CD4-positive, alpha-beta T cell treated with Interleukin-1 beta for 1 hour (primary cell): ENCODE measurements at places on chromosomes 6 and 20.

DNA sequence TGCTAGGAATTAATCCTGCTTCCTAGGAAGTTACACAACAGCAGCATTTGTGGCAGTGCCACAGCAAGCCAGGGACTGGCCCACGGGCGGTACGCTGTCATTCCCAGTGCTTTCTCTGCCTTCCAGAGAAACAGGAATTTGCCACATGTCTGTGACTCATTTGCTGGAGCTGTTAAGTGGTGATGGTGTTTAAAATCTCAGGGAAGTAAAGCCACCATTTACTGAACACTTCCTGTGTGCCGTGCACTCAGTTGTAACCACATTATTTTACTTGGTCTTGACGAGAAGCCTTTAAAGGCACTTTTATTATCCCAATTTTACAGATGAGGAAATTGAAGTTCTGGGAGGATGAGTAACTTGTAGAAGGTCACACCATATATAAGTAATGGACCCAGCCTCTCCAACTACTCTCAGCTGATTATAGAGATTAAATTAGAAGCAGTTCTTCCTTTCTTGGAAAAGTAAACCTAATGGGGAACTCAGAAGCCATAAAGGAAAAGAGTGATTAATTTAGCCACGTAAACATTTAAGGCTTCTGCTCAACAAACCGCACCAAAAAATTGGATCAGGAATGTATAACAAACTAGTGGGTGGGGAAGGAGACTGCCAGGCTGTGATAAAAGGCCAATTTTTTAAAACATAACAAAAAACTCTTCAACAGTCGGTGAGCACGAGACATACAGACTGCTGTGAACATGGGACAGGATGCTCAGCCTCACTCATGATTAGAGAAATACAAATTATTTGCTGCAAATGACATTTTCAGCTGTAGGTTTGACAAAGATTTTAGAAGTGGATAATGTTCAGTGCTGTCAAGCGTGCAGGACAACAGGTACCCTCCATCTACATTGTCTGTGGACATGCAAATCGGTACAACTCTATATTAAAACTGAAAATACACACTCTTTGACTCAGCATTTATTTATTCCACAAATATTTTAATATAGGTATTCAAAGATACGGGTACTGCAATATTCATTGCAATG lies 311.2 kb downstream of the NRN1 start:
- no peak for DNase-seq

GRCh38 chr6:160595838-160596832 lies 67.9 kb downstream of the LPA start:
- no peak for DNase-seq

- no peak for DNase-seq
Observed at GRCh38 chr20:19376451-19377229, 164.2 kb downstream of the SLC24A3 start.

- no peak for DNase-seq
Observed at GRCh38 chr6:105519954-105520353, 117.1 kb upstream of the PREP start.

DNA sequence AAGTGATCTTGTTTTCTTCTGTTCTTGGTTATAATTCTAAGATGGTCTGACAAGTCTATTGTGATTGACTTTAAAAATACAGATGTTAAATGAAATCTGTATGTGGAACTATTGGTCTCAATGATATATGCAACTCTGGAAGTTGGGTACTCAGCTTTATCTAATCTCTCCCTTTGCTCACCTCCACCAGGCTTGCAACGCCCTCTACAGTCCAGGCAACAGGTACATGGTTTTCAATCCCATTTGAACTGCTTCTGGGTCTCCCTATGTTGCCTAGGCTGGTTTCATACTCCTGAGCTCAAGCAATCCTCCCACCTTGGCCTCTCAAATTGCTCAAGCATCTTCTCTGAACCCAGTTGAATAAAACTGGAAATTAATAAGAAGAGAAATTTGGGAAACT lies 25.6 kb upstream of the HLA-DQB1 start:
- peak; percentile 82 for DNase-seq

GRCh38 chr6:127221201-127221600 lies 45.5 kb upstream of the RNF146 start:
- DNase-seq = no peak

- no peak for DNase-seq
Observed at GRCh38 chr6:6823568-6824224, 235.2 kb downstream of the LY86 start.

- peak; percentile 96 for DNase-seq
Observed at GRCh38 chr6:32175711-32176475, at the start of gene AGPAT1. TSS of gene AGPAT1 (minus strand) at chr6:32176084. CDS start at chr6:32171496, 4,588 bp downstream.

GRCh38 chr20:52494244-52494643 lies 302.7 kb upstream of the ZFP64 start:
- DNase-seq = peak; percentile 6

DNA sequence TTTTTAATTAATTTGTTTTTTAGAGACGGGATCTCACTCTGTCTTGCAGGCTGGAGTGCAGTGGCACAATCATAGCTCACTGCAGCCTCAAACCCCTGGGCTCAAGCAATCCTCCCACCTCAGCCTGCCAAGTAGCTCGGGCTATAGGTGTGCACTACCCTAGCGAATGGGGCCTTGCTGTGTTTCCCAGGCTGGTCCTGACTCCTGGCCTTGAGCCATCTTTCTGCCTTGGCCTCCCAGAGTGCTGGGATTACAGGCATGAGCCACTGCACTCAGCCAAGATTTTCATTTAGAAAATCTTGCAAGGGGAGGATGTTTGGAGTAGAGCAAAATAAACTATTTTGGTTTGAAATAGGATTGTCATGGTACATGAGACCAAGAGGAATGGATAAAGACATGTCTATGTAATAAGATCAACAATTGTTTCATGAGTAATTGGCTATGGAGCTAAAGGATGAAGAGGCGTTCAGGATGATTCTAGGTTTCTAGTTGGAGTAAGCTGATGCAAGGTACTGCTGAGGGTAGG lies 237.8 kb downstream of the UST start:
- no peak for DNase-seq

DNA sequence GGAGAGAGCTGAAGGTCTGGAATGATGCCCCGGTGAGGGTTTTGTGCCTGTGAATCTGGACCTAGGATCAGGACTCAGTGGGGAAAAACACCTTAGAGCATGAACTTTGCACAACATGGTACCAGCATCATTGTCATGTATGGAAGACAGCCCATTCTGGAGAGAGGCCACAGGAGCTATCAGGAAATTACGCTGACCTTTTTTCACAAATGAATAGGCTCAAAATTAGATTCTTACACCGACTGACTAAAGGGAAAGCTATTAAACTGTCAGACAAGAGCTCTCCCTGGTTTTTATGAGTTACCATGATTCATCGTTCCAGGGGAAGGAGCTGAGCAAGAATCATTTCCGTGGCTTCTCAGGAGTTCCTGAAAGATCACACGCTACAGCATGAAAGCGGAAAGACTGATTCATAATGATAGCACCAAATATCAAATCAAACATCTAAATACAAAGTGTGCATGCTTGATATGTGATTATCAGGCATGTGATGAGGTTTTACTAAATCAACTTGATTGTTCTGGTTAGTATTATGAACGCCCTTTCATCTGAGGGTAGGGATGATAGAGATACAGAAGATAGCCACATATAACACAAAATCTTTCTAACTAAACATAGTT lies 224.9 kb upstream of the SMLR1 start:
- DNase-seq = no peak

GRCh38 chr6:109091314-109092024 lies 3.2 kb downstream of the SESN1 start:
- no peak for DNase-seq

DNA sequence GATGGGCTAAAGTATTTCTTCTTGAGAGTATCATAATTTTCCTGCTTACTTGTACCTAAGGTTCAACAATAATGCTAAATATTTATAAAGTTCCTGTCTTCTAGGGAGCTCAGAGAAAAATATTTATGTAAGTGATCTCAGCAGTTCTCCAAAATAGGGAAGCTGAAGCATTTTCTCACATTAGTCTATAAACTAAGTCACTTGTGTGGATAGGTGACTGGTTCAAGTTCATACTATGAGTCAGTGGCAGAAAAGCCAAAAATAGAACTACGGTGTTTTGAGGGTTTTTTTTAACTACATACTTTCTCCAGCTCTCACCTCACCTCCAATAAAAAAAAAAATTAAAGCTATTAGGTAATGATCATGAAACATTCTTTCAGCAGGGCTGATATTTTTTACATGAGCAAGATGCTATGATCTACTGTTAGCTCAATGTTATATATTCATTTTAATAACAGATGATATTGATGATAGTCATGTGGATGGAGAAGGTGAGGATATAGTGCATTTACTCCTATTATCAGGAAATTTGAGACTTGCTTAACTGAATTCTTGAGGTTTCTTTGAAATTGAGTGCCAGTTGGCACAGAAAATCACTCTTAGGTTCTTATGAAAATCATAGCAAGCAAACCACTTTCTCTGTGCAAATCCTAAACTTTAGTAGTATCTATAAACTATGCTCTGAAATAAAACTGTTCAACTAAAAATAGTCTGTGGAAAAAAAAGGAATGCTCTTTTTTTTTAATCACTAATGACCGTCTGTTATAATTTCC lies 4.1 kb upstream of the MOXD1 start:
- no peak for DNase-seq

DNA sequence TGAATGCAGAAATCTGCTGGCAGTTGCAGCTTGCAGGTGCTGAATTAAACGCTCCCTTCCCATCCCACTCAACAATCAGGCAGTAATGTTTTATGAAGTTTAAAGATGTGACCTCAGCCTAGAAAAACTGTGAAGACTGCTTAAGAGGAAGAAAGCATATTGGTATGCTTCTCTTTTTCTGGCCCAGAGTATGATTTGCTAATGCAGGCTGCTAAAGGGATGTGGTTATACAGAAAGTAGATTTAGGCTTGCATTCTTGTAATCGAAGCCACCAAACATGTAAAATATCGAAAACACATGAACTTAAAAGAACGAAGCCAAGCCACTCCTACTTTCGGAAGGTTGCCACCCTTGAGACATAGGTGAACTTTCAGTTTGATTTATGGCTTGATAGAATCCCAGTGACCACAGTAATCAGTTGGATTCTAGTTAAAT lies 40.7 kb downstream of the MAP3K5 start:
- DNase-seq = no peak

DNA sequence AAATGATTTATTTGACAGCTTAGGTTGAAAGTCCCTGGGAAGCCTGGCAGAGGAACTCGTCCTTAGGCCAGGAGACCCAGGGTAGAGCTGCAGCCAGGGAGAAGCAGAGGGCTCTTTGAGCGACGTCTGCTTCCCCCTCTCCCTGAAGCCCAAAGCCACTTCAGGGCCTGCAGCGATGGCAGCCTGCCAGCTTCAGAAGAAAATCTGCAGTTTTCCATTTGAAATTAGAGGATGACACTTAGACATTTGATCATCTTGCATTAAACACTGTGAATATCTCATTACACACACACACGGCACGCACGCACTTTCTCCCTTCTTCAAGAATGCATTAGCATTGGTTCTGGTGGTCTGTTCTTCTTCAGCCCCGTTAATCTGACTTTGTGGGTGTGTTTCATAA lies 96.5 kb downstream of the PLEKHG1 start:
- no peak for DNase-seq

DNA sequence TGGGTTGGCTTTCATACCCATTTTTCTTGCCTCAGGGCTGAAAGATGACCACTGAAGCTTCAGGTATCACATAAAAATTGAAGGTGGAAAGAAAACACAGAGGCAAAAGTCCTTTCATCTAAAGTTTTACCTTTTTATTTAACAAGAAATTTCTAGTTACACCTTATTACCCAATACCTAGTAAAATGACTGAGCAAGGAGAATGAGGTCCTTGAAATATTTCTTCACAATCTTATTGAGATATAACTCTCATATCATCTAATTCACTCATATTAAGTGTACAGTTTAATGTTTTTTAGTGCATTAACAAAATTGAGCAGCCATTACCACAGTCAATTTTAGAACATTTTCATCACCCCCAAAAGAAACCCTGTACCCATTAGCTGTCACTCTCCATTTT lies 112.9 kb upstream of the ADTRP start:
- no peak for DNase-seq

DNA sequence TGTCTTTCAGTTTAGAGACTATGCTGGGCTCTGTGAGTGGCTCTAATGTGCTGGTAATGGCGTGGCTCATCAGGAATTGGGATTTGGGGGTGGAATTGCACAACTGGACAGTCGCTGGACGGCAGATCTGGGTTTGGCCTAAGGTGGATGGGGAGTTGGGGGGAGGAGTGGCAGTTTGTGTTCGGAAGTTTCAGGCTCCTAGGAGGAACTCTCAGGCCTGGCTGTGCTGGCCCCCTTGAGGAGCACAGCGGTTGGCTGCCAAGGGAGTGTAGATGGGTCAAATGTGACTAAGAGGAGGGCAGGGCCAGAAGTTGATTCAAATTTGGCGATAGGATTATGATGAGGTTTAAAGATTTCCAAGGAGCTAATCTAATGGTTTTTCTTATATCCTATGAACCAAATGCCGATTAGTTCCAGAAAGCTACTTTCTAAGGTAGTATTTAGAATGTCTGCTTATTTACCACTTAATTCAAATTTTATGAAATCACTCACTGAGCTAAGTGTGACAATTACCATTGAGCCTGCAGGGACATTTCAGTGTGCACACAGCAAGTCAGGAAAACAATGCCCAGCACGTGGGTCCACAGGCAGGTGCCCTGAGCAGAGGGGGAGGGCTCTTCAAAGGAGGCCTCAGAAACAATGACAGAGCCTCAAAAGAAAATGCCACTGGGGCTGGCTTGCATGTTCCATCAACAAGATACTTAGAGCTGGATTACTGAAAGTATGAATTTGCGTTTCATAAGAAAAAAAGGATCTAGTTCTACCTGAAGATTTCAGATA lies 111.0 kb downstream of the GJA10 start:
- no peak for DNase-seq

DNA sequence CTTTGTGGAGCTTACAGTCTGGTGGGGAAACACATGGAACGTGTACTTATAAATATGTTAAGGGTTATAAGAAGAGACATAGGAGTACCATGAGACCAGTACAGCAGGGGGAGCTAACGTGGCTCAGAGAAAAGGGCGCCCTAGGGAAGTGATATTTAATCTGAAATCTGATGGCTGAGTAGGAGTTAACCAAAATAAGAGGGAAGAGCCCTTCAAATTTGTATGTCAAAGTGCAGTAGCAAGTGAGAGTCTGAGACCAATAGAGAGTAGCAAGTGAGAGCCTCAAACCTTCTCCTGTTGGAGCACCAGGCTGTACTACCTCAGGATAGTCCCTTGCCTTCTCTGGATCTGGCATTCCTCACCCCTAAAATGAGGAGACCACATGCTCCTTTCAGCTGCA lies 6.1 kb upstream of the PKIG start:
- DNase-seq = no peak

DNA sequence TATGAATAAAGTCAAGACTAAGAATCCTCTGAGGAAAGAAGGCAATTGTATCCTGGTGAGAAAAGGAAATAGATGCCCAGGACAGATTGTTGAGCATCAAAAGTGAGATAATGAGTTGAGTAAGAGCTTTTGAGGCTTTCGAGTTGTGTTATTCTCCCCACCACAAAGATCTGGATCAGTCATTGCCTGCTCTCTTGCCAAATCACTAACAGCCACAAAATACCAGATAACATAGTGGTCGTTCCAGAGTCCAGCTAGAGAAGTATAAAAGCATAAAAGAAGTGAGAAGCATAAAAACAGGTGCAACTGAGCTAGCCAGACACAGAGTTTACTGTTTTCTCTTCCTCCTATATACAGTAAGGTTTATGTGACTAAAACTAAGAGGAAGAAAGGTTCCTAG lies 4.9 kb downstream of the SPINT4 start:
- DNase-seq = no peak

- no peak for DNase-seq
Observed at GRCh38 chr6:158947284-158947683, 52.7 kb downstream of the RSPH3 start.
